ENCODE measurements at places on chromosomes 5 and 9. TPM values are rescaled to one million over a fixed set of nuclear protein-coding genes. Genes with fewer than 3 reads are reported as not detected.

The MRRF gene
- 47.1 TPM for total RNA-seq

GRCh38 chr9:32703635-32704034 is 68.2 kb upstream of the TAF1L start:
- DNase-seq: no peak

GRCh38 chr5:174731214-174732035 is 7.0 kb downstream of the MSX2 start:
- no peak for DNase-seq

DNA sequence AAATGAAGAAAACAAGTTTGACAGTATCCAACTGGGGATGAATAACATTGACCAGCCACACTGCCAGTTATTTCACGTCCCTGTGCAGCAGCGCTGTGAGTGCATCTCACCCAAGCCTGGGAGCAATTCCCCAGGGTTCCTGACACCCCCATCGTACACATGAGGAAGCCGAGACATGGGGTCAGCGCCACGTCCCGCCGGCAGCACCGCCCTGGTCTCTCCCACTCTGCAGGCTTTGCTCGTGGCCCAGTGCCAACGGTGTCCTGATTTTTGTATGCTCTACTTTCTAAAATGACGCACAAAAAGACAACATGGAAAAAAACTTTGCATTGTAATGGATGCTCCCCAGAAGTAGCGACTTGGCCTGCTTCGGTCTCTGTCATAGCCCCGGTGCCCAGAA is 14.3 kb downstream of the GTF3C5 start:
- DNase-seq: no peak

- DNase-seq: no peak
Measured at GRCh38 chr9:127744398-127745110, 9.5 kb upstream of the TOR2A start.

DNA sequence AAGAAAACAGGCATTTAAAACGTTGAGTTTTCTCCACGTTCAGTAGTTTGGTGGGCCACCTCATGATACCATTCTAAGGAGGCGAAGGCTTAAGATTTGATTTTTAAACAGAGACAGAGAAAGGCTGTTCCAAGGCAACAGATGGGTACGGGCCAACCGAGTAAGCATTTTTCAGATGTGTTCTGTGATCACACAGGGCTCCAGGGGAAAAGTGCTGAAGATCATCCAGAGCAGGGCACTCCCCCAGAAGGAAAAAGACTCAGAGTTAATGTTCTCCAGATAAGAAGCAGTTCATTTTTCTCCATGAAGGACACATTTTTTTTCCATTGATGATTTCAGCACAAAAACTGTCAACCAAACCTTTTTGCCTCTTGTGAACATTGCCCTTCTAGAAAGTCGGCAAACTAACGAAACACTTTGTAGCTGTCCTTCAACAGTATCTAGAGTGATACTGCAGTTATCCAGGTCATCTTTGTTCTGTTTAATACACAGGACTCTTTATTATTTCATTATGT is 138.7 kb downstream of the ALDH1A1 start:
- no peak for DNase-seq

DNA sequence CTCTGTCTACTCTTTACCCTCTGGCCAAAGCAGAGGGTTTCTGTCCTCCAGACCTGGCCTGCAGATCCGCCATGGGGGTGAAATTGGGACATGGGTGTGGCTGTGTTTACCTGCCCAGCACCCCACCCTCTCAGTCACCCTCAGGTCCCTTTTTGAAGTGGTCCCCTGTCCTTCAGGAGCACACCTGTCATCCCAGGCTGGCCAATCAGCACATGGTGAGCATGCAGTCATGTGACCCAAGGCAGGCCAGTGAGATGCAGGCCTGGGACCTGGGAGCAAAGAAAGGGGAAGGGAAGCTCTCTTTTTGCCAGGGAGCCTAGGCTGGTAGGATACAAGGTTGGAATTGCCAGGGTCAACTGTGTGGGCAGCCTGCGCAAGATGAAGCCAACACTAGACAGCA is 28.3 kb upstream of the IER5L start:
- DNase-seq: no peak

The S100Z gene
- not detected for total RNA-seq
